HuH-7.5 (cell line): ENCODE measurements at places on chromosomes 7 and 10.

DNA sequence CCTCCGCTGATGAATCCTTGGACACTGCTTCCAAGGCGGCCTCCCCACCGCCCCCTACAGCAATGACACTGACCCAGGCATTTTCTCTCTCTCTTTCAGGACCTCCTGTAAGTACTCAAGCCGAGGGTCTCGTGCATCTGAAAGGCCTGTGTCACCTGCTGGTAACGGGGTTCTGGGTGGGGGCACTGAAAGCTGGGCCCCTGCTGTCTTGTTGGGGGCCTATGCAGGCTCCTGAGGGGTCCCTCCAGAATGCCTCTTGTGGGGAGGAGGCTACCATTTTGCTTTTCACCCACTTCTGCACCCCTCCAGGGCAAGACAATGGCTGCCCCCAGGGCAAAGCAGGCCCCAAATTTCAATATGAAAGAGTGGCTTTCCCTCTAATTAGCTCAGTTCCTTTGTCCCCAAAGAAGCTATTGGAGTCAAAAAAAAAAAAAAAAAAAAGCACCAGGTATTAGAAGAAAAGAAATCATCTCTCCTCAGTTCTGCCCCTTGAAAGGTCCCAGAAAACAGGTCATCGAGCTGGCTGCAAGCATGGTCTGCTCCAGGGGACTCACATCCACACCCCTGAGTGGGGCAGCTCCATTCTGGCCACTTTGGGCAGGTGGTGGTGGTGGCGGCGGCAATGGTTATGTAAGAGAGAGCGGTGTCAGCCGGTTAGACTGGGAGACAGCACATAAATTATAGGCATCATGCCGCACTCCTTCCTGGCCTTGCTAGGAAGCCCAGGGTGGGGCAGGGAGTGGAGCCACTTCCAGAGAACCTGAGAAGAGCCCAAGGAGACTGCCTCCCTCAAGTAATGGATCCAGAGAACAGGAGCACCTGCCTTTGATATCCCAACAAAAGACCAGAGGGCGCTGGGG, 66.2 kb downstream of the COL13A1 start:
- no peak for DNase-seq

DNA sequence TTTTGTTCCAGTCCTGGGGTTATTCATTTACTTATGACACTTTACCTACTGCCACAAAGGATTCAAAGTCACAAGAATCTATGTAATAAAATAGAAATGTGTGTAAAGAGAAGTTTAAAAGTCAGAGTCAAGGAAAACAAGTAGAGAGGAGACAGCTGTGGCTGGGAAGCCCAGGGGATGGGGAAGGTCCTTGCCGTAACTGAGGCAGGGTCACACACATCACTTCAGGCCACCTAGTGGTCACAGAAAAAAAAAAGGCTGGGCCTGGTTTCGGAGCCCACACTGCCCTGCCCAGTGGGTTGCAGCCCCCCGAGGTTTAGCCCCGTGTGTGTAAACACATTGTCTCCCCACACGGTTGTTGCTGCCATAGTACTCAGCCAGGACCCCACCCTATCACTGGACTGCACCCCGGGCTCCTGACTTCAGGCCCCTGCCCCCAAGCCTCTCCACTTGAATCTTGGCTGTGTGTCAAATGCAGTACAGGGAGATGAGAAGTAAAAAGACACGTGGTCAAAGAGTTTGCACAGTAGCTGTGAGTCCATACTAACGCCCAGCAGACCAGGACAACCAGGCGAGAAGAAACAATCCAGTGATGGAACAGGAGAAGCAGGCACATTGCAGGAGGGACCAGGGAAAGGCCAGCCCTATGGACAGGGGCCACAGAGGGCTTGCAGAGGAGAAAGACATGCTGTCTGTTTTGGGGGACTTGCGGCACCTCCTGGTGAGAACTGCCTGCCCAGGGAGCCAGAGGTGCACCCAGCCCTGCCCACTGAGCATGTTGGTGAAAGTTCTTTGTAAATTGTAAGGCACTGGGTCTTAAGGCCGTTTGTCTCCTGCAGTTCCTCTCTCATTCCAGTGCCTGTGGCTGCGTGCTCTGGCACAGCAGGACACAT, 91.4 kb upstream of the MACROH2A2 start:
- DNase-seq: no peak

GRCh38 chr7:91894781-91895480, 14.4 kb upstream of the MTERF1 start:
- no peak for DNase-seq

- DNase-seq: no peak
Measured at GRCh38 chr7:2192831-2193534, 39.8 kb downstream of the MAD1L1 start.

GRCh38 chr7:80183900-80184685, 49.5 kb downstream of the GNAI1 start:
- no peak for DNase-seq

GRCh38 chr10:50582766-50583762, 40.7 kb downstream of the SGMS1 start:
- DNase-seq: no peak

- DNase-seq: no peak
Measured at GRCh38 chr10:118940386-118940785, 89.1 kb upstream of the NANOS1 start.

DNA sequence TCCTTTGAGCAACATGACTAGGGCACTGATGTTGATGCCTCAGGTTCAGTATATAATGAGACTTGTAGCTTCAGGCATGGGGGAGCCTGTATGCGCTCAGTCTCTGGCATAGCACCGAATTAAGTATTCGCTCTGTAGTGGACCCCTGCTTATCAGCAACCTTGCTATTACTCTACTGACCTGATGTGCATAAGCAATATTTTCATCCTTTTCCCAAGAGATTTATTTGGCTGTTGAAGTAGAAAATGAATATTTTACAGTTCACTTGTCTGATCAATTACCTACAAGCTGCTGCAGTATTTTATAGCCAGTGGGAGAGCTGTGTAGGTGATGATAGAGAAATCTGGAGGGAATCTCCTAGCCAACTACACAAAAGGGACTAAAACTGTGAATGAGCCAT, 781.6 kb upstream of the PHF14 start:
- no peak for DNase-seq

GRCh38 chr7:99050971-99051370, 92.9 kb downstream of the SMURF1 start:
- DNase-seq: no peak

- DNase-seq: no peak
Measured at GRCh38 chr7:55524558-55525310, 47.6 kb downstream of the VOPP1 start.

- DNase-seq: no peak
Measured at GRCh38 chr10:112979927-112980326, 29.9 kb downstream of the TCF7L2 start.

DNA sequence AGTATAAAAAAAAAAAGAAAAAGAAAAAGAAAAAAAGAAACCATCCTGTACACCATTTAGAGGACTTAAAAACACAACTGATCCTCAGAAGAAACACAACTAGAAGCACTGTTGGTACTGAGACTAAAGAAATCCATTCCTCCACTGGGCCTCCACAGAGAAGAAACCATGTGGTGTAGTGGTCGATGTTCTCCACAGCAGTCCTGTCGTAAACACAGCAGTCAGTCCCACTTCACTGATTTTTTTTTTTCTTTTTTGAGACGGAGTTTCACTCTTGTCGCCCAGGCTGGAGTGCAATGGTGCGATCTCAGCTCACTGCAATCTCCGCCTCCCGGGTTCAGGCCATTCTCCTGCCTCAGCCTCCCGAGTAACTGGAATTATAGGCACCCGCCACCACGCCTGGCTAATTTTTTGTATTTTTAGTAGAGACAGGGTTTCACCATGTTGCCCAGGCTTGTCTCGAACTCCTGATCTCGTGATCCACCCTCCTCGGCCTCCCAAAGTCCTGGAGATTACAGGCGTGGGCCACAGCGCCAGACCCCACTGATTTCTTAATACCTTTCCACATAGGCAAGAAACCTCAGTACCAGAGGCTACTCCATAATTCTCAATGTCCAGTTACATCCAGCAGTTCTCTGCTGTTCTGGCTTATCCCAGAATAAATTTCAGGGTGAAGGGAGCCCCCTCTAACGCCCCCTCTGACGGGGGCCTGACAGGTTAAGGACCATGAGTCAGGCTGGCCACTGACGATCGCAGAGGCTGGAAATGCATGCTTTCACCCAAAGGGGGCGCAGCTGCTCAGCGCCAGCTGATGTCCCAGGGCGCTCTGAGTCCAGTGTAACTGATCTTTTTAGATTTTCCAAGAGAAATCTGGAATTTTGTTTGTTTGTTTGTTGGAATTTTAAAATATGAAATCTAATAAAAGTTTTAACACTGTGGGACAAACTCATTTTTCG, 24.8 kb upstream of the FFAR4 start:
- no peak for DNase-seq

- DNase-seq: no peak
Measured at GRCh38 chr7:226281-226895, 34.0 kb downstream of the FAM20C start.

DNA sequence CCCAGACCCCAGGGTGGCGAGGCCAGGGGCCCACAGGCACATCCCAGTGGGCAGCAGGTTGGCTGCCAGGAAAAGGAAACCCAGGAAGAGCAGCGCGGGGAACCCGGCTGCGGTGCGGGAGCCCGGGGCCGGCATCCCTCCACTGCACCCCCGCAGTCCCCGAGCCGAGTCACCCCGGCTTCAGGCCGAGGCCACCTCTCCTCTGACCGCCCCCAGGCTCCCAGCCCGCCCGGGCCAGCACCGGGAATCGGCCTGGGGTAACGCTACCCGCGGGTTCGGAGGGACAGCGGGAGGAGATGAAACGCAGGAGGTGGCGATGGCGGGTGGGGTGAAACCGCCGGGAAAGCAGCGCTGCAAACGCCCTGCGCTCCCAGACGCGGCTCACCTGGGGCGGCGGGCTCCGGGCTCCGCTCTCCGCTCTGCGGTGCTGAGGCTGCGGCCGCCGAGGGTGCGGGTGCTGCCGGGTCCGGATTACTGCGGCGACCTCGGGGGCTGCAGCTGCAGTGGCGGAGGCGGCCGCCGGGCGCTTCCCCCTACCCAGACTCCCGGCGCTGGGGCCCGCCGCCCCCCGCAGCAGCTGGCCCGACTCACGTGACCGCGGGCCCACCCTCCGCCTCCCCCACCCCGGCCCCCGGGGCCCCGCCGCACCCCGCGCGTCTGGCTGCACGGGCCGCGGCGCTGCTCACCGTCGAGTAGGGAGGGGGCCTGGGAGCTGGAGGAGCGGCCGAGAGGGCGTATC, at the start of gene SCRN1:
Gene SCRN1, minus strand, starts transcription at position 545 of the 739 bp plus-strand sequence. CDS start 20,734 bp downstream, outside the sequence.
- peak; percentile 71 for DNase-seq

- no peak for DNase-seq
Measured at GRCh38 chr7:115462301-115463015, 540.6 kb downstream of the MDFIC start.

DNA sequence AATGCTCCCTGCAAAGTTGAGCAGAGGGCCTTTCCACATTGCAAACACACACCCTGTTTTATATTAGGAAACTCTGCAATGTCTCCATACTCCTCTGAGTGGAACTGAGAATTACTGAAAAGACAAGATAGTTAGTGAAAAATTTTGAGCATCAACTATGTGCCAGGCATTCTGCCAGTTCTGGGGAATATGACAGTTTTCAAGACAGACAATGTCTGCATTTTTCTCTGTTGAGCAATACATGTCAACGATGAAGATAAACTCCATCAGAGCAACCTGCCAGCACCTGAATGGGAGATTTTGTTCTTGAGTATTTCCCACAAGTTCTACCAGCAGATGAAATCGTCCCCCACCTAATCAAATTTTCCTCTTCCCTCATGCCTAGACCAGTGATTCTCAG, 203.4 kb upstream of the BMPER start:
- no peak for DNase-seq

GRCh38 chr10:3009341-3009740, 58.0 kb upstream of the PFKP start:
- no peak for DNase-seq

- no peak for DNase-seq
Measured at GRCh38 chr10:124626759-124627380, 117.3 kb downstream of the FAM53B start.

GRCh38 chr7:42869131-42870020, 42.5 kb downstream of the C7orf25 start:
- no peak for DNase-seq

DNA sequence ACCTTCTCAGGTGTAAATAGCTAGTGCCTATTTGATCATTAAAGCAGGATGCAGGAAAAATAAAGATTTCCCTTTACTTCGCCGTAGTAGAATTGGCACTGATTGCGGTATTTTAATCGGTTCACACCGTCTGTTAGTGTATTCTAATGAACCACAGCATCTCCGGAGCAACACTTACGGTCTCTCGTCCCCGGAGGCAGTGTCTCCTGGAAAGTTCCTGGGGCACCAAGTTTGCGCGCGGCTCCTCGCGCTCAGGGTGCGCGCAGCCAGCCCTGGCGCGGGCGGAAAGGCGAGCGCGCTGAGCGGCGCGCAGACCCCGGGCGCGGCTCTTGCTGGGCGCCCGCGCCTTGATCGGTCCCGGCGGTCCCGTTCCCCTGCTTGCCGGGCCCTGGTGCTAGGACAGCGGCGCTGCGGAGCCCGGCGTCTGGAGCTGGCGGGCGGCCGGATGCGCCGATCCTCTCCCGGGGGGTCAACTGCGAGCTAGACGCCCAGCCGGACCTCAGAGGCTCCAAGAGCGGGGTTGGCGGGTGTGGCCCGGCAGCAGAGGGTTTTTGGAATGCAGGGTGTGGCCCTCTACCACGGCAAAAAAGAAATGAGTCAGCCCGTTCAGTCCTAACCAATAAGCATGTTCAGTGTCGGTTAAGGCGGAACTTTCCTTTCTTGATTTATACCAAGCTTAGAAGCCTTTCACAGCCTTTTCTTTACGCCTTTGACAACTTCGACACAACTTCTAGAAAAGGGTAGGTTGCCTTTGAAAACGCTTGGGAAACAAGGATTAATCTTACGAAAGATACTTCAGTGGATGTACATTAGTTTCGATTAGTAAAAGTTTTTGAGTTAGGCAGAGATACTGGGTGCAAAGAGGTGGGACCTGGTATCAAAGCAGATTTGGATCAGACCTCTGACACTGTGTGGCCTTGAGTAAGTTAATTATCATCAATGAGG, 166.8 kb upstream of the ASAH2 start:
- peak; percentile 36 for DNase-seq

DNA sequence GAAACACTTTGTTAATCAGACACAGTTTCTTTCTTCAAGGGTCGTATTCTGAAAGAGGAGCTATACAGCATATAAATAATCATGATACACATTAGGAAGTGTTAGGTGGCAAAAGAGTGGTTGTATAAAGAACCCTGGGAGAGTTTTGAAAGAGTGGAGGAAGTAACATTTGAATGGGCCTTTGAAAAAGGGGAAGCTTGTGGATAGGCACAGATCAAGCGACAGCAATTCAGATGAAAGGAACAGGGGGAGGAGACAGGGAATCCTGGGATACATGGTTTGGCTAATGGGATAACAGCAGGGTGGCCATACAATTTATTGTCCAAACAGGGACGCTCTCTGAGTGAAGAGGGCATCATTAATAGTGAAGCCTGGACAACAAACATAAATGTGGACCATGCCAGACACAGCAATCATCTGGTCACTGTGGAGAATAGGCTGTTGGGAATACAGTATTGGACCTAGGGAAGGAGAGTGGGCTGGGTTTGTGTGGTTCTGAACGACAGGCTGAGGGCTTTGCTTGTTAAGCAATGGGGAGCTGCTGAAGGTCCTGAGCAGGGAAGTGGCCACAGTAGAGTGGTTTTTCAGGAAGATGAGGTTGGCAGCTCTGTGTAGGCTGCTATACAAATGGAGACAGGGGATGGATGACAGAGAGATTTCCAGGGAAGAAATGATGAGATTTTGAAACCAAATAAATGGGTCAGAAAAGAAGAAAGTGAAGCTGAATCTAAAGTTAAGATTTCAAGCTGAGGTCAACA, 75.9 kb downstream of the ICA1 start:
- DNase-seq: no peak
